ENCODE measurements at places on chromosomes 7 and 10. TPM values are rescaled to one million over a fixed set of nuclear protein-coding genes. Genes with fewer than 3 reads are reported as not detected.

Gene SUFU
- polyA plus RNA-seq = 29.9 TPM

Gene SUGCT
- 14.0 TPM for polyA plus RNA-seq

Gene TAS2R4
- polyA plus RNA-seq = 6.7 TPM

Gene EIF4EBP2
- polyA plus RNA-seq = 101 TPM

Gene NAT16
- not detected for polyA plus RNA-seq

DNA sequence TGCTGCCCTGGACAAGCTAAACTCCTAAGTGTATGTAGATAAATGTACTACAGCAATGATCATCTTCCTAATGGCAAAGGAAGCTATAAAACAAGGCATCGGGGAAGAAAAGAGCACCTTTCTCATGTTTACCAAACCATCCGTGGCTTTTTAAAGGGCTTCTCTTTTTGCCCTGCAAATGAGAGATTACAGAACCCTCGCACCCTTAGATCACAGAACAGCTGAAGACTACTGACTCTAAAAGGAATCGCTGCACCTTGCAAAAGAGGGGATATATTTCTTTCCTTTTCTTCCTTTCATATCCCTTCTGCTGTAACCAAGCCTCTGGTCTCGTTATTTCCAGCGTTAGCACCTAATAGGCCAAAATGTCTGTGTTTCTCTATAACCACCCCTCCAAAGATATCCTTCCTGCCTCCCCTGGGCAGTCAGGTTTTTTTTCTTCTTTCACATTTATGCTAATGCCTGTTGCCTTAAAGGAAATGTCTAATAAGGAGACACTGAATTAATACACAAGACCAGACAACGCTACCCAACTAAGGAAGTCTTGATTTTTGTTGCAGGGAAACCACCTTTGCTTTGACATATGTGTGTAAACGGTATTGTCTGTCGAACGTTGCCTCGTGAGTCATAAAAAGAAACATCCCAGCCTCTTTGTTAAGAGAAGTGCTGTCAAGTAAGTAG, 10.5 kb downstream of the ST8SIA6 start:
- no peak for DNase-seq

DNA sequence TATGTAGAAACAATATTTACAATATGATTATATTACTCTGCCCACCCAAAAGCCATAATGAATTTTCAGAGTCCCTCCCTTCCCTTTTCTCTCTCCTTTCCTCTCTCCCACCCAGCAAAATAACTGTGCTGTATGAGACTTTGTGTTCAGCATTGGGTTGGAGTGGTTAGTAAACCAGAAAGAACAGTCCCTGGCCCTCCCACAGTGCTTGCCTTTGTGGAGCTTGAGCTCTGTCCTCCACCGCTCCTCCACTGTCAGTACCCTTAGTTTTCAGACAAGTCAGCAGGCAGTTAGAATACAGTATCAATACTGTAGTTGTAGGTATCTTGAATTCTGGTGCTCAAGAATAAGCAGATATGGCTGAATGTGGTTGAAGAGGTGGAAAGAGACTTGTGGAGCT, 92.7 kb downstream of the CDK14 start:
- DNase-seq = no peak

GRCh38 chr7:138246428-138246827, 170.2 kb downstream of the AKR1D1 start:
- no peak for DNase-seq

DNA sequence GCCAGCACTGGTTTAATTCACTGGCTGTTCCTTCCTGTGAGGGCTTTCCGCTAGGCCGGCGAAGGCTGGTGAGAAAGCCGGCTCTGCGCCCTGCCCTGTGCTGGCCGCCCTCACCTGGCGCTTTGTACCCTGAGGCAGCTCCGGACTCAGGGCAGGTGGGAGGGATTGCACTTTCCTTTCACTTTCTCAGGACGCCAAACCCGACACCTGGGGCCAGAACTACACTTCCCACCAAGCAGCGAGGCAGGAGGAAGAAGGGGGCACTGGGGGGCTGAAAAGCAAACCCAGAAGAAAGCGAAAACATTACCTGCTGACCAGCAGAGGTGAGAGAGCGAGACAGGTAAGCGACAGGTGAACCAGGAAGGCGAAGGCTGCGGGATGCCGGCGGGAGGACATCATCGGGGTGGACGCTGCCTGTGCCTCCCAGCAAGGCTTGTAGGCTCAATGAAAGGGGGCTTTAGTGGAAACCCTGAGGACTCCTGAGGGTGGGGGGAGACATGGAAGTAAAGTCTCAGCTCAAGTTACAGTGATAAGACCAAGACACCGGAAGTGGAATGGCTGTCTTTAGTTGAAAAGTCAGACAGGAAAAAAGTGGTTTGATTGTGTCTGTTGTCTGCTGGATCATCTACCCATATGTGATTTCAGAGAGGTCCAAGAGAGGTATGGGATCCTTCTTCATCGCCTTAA, at the start of gene RAB19:
Gene RAB19 (plus strand): TSS at position 181 of the 687 bp plus-strand sequence. CDS start 3,589 bp downstream, outside the sequence.
- DNase-seq = peak; percentile 36

GRCh38 chr7:64882341-64883112, 20.5 kb upstream of the ZNF273 start:
- DNase-seq = peak; percentile 53

GRCh38 chr7:157462419-157462771, 125.6 kb downstream of the DNAJB6 start:
- DNase-seq = no peak

- DNase-seq = no peak
Measured at GRCh38 chr10:32007026-32007425, 49.2 kb downstream of the KIF5B start.

GRCh38 chr10:77214799-77215198, 422.8 kb downstream of the KCNMA1 start:
- no peak for DNase-seq
